ENCODE measurements at places on chromosomes 2 and 18. TPM values are rescaled to one million over a fixed set of nuclear protein-coding genes. Genes with fewer than 3 reads are reported as not detected.

Gene RUFY4
- total RNA-seq, result not detected

Gene CNRIP1
- total RNA-seq, result 62.9 TPM

Gene NRBP1
- total RNA-seq, result 69.1 TPM

Gene CEP68
- total RNA-seq, result 6.2 TPM

Gene LGALSL
- total RNA-seq, result 3.6 TPM

Gene LBH
- 6.7 TPM for total RNA-seq

Gene BIRC6
- 21.2 TPM for total RNA-seq

Gene BOK
- total RNA-seq, result 36.5 TPM

Gene ALLC
- not detected for total RNA-seq

Gene FAP
- total RNA-seq, result 40.7 TPM

Gene PAIP2B
- total RNA-seq, result 0.67 TPM

Gene EPB41L5
- total RNA-seq, result 5.5 TPM

Gene IL1RL1
- total RNA-seq, result 0.17 TPM

Gene GPR39
- 3.7 TPM for total RNA-seq

Gene HAAO
- 3.9 TPM for total RNA-seq

Gene LRRTM4
- total RNA-seq, result not detected

Gene NEMP2
- 5.9 TPM for total RNA-seq

Gene APCDD1
- 2.2 TPM for total RNA-seq

Gene CHAC2
- 8.5 TPM for total RNA-seq

Gene ACVR1
- total RNA-seq, result 8.0 TPM

Gene SLC9A4
- total RNA-seq, result not detected

Gene GPR17
- not detected for total RNA-seq

Gene CYRIA
- 0.74 TPM for total RNA-seq

Gene SIX2
- under 0.01 TPM for total RNA-seq

Gene TGFA
- not detected for total RNA-seq
